ENCODE measurements at places on chromosomes 11 and 22. TPM values are rescaled to one million over a fixed set of nuclear protein-coding genes. Genes with fewer than 3 reads are reported as not detected.

Gene LUZP2
- 0.74 TPM for total RNA-seq

Gene SLC25A17
- total RNA-seq, result 25.8 TPM

Gene CD81
- total RNA-seq, result 327 TPM

Gene DEPDC7
- total RNA-seq, result 3.5 TPM

Gene SAA1
- not detected for total RNA-seq

Gene RIMBP3C
- total RNA-seq, result 0.63 TPM

Gene ZBTB16
- total RNA-seq, result 0.41 TPM

DNA sequence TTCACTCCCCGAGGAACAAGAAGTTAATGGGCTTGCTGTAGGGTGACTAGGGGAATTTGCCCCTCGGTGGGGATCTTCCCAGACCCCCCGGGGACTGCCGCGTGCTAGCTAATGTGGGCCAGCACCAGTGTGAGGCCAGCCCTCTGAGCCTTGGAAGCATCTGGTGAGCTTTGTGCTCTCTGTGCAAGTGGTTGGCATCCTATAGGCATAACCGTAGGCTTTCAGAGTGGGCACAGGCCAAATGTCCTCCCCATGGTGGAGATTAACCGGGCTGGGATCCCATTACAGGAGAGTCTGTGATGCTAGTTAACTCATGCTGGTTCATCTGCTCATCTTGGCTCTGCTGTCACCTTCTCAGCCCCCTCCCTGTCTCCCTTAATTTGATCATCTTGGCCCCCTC, 125.7 kb downstream of the TRIM29 start:
- no peak for DNase-seq

- DNase-seq, result no peak
These were observed 19.8 kb downstream of the SCGB1A1 start for GRCh38 chr11:62438641-62439040.

GRCh38 chr11:64858467-64859263, 14.2 kb upstream of the CDC42BPG start:
- DNase-seq, result no peak

GRCh38 chr11:86503131-86503530, 128.4 kb downstream of the CCDC81 start:
- DNase-seq, result no peak

DNA sequence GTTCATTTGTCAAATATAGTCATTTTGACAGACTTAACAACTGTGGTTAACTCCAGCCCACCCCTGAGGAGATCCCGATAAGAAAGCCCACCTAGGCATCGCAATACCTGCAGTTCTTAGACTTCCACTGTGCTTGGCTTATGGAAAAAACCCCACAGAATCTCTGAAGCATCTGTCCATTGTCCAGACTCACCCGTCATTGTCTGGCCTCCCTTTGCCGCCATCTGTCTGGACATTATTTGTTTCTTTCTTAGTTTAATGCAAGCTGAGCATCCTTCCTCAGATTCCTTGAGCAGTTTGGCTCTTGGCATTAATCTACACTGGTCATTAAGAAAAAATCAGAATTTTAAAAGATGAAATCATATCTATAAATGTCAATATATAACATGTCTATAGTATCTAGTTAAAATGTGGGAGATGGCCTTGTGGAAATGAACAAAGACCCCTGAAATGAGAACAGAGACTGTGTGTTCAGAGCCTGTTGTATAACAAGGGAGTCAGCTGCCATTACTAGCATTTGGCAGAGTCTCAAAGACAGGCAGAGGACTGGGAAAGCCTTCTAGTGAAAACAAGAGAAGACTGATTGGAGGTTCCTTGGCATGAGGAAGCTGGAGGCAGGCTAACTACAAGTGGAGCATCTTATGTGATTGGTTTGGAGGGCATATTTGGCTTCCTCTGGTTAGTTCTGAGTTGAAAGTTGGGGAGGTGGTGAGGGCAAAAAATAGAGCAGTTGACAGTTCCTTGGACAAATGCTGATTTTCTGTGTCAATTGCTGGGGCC, 80.4 kb downstream of the SPON1 start:
- DNase-seq, result peak; percentile 13

DNA sequence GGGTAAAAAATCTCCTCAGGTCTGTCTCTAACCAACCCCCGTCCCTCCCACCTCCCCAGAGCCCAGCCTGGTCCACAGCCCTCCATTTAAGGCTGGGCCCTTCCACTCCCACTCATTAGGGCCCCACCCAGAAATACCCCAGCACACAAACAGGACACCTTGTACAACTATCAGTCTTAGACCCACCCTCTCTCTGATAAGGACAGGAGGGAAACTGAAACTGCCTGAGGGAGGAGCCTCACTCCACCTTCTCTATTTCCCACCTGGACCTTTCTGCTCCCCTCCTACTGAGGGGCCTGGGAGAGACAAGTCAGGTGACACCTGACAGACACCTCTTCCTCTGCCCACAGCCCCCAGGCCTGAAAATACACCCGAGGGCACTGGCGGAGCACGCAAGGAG, 90.2 kb downstream of the PLEKHA7 start:
- DNase-seq, result no peak

GRCh38 chr11:64198511-64198910, 8.0 kb upstream of the FERMT3 start:
- DNase-seq, result no peak

DNA sequence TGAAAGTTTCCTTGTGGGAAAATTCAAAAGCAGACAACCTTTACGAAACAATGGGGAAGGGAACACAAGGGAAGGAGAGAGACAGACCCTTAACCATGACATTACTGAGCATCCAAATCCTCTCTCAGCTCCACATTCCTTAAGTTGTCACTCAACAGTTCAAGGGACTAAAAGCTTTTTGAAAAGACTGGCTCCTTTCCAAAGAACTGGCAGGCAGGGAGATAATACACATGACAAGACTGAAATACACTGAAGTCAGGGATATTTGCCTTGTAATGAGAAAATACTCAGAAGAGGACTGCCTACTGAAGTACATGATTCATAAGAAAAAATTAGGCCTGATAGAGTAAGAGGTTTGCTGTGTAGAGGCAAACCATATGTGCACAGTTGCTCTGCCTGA, 69.1 kb downstream of the SMCO4 start:
- no peak for DNase-seq

GRCh38 chr11:69480547-69481392, 693 bp upstream of the LINC01488 start:
- DNase-seq, result peak; percentile 27

DNA sequence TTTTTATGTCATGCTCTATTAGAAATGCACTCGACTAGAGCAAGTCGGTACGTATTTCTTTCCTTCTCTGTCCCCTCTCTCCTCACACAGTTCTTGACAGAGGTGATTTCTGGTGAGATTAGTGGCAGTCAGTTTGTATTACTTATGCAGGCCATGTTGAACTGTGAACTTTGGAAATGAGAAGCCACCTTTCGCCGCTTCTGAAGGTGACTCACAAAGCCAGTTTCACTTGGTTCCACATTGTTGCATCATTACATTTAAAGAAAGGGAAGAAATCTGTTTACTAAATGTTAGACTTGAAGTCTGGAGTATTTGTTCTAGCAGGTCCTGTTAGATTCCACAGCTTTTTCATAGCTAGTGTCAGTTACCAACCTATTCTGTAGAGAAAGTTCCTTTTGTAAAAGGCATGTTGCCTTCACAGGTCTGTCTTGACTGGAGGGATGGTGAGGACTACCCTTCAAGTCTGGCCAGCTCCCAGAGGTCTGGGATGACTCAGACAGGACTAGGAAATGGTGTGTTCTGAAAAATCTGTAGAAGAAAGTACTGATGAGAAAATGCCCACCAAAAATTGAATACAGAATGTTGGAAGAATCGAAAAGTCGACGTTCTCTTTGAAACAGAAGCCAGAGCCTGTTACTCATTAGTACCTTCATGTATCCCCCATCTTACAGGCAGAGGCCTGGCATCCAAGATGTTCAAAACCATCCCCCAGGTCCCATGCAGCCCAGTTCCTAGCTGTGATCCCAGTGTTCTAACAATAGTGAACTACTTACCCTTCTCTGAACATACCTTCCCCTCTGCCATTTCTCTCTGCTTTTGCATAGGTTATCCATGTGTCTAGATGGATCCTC, 181.4 kb downstream of the DBX1 start:
- peak; percentile 90 for DNase-seq

- DNase-seq, result peak; percentile 41
These were observed 18.6 kb downstream of the USP47 start for GRCh38 chr11:11860103-11860979.

- no peak for DNase-seq
These were observed 9.1 kb downstream of the AP1B1 start for GRCh38 chr22:29379258-29379657.
